ENCODE measurements at places on chromosomes 1 and 21. TPM values are rescaled to one million over a fixed set of nuclear protein-coding genes. Genes with fewer than 3 reads are reported as not detected.
A peak's percentile ranks its signal among the peaks of the same experiment; 100 is the strongest.

DNA sequence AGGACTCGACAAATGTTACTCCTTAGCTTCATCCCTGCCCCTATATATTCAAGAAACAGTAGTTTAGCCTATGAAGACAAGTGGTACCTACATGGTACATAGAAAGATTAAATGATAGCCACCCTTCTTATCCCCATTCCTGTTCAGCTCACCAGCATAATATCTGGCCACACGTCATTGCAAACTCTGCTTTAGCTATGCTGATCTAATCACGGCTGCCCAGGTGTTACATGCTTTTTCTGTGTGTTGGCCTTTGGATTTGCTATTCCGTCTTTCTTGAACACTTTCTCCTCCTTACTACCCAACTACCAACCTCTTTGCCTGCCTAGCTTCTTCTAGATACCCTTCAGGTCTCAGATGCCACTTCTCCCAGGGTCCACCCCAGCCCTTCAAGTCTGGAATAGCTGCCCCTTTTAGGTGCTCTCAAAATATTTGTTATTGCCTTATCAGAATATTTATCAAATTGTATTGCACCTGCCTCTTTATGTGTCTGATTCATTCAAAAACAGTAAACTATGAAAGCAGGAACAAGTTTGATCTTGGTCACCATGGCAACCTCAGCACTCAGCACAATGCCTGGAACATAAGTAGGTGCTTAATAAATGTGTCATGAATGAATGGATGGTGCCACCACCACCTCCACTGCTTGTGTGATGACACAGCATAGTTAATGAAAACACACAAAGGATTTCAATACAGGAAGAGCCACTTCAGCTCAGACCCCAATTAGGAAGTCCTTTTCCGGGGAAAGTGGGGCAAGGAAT lies 11.4 kb upstream of the DNASE2B start:
- H3K4me3 ChIP-seq: no peak overlapping the region
- no peaks in the 10 kb centered on the region for H3K36me3 ChIP-seq
- H3K27ac ChIP-seq: no peak overlapping the region
- no peak for DNase-seq
- H3K4me1 ChIP-seq: peaks cover 20% of the 10 kb centered on the region

DNA sequence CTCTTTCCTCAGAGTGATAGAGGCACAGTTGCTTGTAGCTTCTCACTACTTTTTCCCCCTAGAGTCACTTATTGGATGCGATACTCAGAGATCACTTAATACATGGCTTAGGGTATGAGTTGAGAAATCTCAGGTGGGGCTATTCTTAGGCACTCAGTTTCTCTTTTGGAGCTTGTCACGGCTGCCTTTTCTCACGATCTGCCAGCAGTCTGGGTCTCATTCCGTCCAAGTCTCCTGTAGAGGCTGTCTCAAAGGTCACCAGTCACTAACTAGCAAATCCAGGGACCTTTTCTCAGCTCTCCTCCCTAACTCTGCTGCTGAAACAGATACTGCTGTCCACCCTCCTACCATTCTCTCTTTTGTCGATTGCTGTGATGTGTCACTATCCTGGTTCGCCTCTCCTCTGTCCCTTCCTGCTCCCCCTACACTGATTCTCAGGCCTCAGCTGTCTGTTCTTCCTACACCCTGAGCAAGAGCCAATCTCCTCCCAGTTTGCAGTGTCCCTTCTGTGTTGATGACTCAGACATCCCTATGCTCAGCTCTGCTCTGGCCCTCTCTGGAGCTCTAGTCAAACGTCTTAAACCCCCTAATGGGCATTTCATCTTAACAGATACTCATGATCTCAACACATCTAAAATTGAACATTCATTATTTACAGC lies 12.4 kb downstream of the ATP1A2 start:
- H3K27ac ChIP-seq: no peak overlapping the region
- H3K36me3 ChIP-seq: peaks cover 50% of the 10 kb centered on the region
- no peaks in the 10 kb centered on the region for H3K27me3 ChIP-seq
- no peak for DNase-seq
- no peak overlapping the region for H3K4me3 ChIP-seq
- H3K4me1 ChIP-seq: peaks cover 12% of the 10 kb centered on the region

DNA sequence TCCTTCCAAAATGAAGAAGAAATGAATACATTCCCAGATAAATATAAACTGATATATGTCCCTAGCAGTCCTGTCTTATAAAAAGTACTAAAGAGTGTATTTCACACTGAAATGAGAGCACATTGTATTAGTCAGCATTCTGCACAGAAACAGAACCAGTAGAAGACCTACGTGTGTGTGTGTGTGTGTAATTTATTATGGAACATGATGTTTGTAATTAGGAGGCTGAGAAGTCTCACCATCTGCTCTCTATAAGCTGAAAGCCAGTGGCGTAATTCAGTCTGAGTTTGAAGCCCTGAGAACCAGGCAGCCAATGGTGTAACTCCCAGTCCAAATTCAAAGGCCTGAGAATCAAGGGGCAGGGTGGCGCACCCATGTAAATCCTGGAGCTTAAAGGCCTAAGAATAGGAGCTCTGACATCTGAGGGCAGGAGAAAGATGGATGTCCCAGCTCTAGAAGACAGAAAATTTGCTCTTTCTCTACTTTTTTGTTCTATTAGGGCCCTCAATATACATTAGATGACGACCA lies 146.5 kb upstream of the LYPLAL1 start:
- H3K4me3 ChIP-seq: no peak overlapping the region
- no peak overlapping the region for H3K27ac ChIP-seq
- no peaks in the 10 kb centered on the region for H3K36me3 ChIP-seq
- DNase-seq: no peak
- H3K27me3 ChIP-seq: no peaks in the 10 kb centered on the region
- no peaks in the 10 kb centered on the region for H3K4me1 ChIP-seq

DNA sequence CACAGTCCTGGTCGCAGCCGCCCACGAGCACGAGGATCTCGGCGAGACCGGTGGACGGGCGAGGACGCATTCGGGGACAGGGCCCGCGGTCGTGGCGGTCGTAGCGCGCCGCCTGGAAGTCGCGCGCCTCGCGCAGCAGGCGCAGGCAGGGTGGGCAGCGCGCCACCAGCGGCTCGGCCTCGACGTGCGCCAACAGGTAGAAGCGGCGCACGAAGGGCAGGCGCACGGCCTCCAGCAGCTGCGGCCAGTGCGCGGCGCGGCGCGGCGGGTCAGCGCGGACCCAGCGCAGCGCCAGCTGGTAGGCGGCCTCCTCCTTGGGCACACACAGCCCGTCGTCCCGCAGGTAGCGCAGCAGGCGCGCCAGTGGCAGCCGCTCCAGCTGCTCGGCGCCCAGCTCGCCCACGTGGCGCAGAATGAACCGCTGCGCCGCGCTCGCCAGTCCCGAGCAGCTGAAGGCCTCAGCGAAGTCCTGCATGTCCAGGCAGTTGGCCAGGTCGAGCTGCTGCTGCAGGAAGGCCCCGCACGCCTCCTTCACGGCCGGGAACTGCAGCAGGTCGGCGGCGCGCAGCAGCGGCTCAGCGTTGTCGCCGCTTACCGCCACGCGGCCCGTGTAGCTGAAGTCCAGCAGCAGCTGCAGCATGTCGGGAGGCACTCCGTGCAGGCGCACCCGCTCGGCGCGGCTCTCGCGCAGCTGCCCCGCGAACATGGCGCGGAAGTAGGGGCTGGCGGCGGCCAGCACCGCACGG lies 573 bp downstream of the KLHL21 start:
- peak; percentile 29 for DNase-seq
- H3K4me3 ChIP-seq: peak overlapping the region; percentile 80
- peaks cover 3% of the 10 kb centered on the region for H3K36me3 ChIP-seq
- H3K27me3 ChIP-seq: no peaks in the 10 kb centered on the region

- no peak overlapping the region for H3K27ac ChIP-seq
- no peaks in the 10 kb centered on the region for H3K36me3 ChIP-seq
- no peak for DNase-seq
Observed at GRCh38 chr1:221363039-221363438, 378.9 kb downstream of the DUSP10 start.

DNA sequence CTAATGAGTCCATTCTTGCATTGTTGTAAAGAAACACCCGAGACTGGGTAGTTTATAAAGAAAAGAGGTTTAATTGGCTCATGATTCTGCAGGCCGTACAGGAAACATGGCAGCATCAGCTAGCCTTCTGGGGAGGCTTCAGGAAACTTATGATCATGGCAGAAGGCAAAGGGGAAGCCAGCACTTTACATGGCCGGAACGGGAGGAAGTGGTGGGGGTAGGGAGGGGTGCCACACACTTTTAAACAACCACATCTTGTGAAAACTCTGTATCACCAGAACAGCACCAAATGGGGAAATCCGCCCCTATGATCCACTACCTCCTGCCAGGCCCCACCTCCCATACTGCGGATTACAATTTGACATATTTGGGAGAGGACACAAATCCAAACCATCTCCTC lies 43.9 kb downstream of the NOS1AP start:
- H3K27ac ChIP-seq: no peak overlapping the region
- 0 out of 2 replicates have a peak, but pooled peaks cover 2% of the 10 kb centered on the region for H3K4me1 ChIP-seq
- no peak overlapping the region for H3K4me3 ChIP-seq
- no peaks in the 10 kb centered on the region for H3K27me3 ChIP-seq
- DNase-seq: no peak

DNA sequence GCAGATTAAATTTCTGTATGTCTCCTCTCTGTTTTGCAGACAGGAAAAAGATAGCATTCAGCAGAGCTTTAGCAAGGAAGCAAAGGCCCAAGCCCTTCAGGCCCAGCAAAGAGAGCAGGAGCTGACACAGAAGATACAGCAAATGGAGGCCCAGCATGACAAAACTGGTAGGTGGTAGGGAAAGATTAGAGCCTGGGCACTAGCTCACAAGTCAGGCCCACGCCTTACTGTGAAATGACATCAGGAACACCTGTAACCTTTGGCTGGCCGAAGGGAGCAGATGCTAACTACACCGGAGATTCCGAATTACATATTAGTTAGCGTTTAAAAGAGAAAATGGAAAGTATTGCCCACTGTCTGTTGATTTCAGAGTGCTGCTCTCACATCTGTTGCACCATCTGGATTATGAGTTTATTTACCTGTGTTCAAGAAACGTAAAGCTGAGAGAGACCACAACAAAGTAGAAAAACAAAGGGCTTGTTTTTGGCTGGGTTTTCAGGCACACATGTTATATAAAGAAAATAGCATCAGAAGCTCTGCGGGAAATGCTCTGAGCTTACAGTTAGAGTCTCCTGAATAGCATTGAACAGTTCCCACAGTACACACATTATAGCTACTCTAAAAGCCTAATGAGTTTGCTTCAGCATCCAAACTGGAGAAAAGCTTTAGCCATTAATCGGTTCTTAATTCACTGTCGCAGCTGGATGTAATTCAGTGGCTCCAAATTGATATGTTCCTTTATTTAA lies 160.0 kb downstream of the SDCCAG8 start:
- no peak overlapping the region for H3K4me3 ChIP-seq
- no peak for DNase-seq
- peak overlapping the region; percentile 45 for H3K27ac ChIP-seq
- H3K36me3 ChIP-seq: no peaks in the 10 kb centered on the region

DNA sequence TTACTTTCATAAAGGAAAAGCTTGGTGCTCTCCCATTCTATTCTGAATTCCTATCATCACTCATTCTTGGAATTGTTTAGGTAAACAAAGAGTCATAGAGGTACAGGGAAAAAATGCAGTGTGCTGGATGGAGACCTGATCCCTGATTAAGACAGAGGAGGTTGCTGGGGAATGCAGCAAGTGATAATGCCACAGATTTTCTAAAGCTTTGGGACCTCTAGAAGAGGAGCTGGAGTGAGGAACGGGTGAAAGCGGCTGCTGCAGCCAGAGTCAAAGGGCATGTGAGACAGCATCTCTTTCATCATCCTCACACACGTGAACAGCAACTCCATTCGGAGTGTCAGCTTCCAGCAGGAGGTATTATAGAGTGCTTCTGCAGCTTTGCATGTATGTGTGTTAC lies 54.9 kb upstream of the DIPK1A start:
- H3K4me3 ChIP-seq: no peak overlapping the region
- no peaks in the 10 kb centered on the region for H3K36me3 ChIP-seq
- H3K27ac ChIP-seq: no peak overlapping the region
- no peaks in the 10 kb centered on the region for H3K27me3 ChIP-seq

DNA sequence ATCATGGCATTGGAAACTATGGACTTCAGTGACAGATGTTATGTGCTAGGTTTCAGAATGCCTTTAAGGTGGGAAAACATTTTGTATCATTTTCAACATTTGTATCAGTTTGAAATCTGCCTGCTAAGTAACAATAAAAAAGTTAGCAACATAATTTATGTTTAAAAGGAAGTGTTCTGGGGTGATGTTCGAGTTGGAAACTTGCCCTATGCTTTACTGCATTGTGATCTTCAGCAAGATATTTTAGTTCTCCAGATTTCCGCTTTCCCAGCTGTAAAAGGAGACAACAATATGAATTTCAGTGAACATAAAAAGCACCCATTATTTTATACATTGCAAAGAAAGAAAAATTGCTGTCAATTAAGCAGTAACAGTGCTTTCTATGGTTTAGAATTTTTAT lies 187.4 kb downstream of the DISC1 start:
- H3K27ac ChIP-seq: no peak overlapping the region
- H3K36me3 ChIP-seq: no peaks in the 10 kb centered on the region
- H3K4me3 ChIP-seq: no peak overlapping the region
- no peaks in the 10 kb centered on the region for H3K4me1 ChIP-seq
- H3K27me3 ChIP-seq: no peaks in the 10 kb centered on the region

GRCh38 chr1:30418939-30419720 lies 304.3 kb downstream of the MATN1 start:
- H3K4me1 ChIP-seq: 0 out of 2 replicates have a peak, but pooled peaks cover 3% of the 10 kb centered on the region
- DNase-seq: no peak
- no peaks in the 10 kb centered on the region for H3K36me3 ChIP-seq
- no peaks in the 10 kb centered on the region for H3K27me3 ChIP-seq
- H3K27ac ChIP-seq: no peak overlapping the region
- H3K4me3 ChIP-seq: no peak overlapping the region

DNA sequence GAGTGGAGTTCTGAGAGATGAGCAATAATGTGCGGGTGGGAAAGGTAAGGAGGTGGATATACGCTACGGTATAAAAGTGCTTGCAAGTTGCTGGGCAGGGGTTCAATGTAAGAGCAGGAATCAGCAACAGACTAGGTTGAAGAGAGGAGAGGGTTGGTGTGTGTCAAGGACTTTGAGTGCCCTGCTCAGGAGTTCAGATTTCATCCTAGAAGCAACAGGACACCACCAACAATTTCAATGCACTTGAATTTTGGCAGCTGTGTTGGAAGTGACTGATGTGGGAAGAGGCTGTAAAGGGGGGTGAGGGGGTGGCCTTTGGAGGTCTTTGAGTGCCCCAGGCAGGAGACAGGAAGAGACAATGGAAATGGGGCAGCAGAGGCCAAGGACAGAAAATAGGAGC lies 57.3 kb downstream of the RHOU start:
- no peak overlapping the region for H3K27ac ChIP-seq
- no peak for DNase-seq
- peaks cover 3% of the 10 kb centered on the region for H3K27me3 ChIP-seq
- no peaks in the 10 kb centered on the region for H3K36me3 ChIP-seq

ANKRD65 gene
- total RNA-seq: 1.9 TPM

CD84 gene
- total RNA-seq: 0.17 TPM

AQP10 gene
- not detected for total RNA-seq

PLCH2 gene
- 0.18 TPM for total RNA-seq

COL24A1 gene
- total RNA-seq: 1.0 TPM

GALE gene
- total RNA-seq: 35.8 TPM

CYYR1 gene
- total RNA-seq: 29.3 TPM

LYPD8 gene
- total RNA-seq: not detected

AADACL4 gene
- total RNA-seq: not detected

KMO gene
- not detected for total RNA-seq

PRAMEF25 gene
- total RNA-seq: not detected

FAM72B gene
- total RNA-seq: 22.0 TPM
